NCI-H748 treated with DMSO at 0.1 percent for 48 hours (cell line): ENCODE measurements at places on chromosomes 5 and 9.
A peak's percentile ranks its signal among the peaks of the same experiment; 100 is the strongest.

DNA sequence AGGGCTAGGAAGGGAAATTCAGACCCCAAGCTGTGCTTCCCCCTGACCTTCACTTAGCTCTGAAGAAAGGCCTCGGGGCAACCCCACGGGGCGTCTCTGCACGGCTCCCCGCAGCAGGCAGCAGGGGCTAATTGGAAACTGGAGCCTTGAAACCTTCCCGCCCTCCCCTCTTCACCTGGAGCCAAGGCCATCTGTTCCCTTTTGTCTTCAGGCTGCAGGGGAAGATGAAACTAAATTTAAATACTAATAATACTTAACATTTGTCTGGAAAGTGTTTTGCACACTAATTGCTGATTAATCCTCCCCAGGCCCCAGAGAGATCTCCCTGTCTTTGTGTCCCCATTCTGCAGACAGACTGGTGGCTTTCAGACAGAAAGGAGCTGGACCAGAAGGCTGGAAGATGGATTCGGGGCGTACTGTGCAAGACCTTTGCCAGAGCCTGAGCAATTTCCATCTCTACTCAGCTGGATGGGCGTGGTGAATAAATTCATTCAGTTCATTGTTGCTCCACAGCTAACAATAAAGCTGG lies 34.1 kb upstream of the CPLX2 start:
- peak; percentile 92 for DNase-seq

- no peak for DNase-seq
Measured at GRCh38 chr9:96164268-96164683, 137.7 kb downstream of the HSD17B3 start.

GRCh38 chr5:153742060-153742459 lies 251.6 kb downstream of the GRIA1 start:
- DNase-seq = no peak

GRCh38 chr5:20575571-20575970 lies 587.6 kb upstream of the CDH18 start:
- no peak for DNase-seq

DNA sequence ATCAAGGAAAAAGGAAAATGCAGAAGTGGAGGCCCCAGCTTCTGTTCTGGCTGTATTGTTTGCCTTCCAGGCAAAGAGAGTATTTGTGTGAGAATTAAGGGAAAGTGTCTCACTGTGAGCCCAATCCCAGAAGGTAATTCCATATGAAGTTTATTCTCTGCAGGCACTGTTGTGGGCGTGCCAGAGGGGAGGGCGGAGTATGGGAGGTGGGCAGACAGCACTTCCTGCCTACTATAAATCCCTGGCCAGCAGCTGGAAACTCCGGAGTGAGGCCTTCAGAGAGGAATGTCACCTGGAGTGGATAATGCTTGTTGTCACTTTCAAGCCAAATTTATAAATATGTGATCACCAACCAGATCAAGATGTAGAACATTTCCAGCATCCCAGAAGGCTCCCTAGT lies 209.5 kb downstream of the ARHGAP26 start:
- DNase-seq = no peak

DNA sequence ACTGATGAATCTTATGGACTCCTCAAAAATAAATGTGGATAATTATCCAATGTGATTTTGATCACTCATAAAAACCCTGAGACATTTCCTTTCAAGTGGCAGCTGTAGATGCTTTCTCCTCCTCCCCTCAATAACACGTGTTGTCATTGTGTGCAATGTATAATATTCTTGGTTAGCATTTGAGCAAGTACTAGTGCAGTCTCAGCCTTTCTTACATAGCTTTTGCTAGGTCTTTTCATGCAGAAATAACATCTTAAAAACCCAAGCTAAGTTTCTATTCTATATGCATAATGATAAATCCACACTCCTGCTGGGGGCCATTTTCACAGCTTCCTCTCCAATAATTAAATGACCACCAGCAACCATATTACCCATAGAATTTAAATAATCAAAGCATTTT lies 1835.2 kb upstream of the NUDT12 start:
- DNase-seq = no peak

DNA sequence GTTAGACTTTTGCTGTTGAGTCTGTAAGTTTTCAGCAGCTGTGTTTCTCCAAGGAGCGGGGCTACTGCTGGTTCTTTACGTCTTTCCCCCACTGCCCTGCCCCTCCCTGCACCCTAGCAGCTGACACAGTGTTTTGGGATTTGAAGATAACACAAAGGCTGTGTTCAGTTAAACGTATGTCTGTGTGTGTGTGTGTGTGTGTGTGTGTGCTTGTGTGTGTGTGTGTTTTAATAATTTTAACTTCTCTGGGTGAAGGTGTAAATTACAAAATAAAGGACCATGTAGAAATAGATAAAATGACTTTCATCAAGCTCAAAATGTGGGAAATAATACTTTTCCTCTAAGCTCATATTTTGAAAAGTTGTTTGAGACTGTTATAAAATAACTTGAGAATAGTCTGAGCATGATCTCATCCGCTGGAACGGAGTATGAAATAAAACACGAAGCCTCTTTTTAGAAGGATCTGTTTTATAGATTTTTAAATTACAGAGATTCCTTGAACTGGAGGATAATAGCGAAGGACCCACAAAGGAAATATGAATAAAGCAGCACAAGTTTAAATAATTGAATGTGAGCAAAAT lies 10.9 kb downstream of the ABL1 start:
- DNase-seq = no peak

GRCh38 chr9:98745470-98745869 lies 36.7 kb upstream of the GABBR2 start:
- DNase-seq = no peak
